NCI-H1417 (cell line): ENCODE measurements at places on chromosomes 6 and 20.

GRCh38 chr6:11141295-11141694, 29.8 kb upstream of the ERVFRD-1 start:
- DNase-seq = no peak

DNA sequence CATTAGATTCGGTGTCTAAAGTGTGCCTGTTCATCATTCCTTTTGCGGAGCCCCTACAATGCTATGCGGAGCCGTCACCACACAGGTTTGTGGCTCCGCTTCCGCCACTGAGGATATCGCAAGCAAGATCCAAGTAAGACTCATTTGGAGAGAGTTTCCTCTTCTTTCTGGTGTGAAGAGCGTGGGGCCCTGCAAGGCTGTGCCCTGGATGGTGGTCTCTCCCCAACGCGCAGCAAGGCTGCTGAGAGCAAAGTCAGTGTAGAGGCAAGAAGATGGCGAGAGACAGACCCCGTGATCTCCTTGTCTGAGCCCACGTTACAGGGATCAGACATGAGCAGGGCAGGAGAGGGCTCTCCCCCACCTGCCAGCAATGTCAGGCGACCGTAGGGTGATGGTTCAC, 96.3 kb upstream of the AFDN start:
- DNase-seq = no peak

DNA sequence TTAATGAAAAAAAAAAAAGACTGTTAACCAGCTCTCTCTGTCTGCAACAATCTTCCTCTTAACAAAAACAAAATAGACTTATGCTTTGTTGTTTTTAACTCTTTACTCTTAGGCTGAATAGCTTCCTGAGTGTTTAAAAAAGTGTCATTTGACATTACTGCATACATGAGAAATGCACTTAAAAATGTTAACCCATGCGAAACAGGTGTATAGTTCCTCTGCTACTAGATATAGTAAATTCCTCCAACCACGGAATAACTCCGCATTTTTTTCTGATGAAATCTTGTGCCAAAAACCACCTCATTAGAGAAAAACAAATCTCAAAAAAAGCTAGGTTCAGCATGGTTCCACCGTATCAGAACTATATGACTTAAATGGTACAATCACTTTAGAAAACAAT, 426.0 kb downstream of the ADGRB3 start:
- DNase-seq = no peak

- no peak for DNase-seq
Observed at GRCh38 chr6:116545651-116546050, at the start of gene TRAPPC3L. TRAPPC3L (minus strand) TSS chr6:116545684; CDS start chr6:116545514, 170 bp downstream.

- DNase-seq = no peak
Observed at GRCh38 chr6:31907158-31907813, 5.4 kb upstream of the ZBTB12 start.

DNA sequence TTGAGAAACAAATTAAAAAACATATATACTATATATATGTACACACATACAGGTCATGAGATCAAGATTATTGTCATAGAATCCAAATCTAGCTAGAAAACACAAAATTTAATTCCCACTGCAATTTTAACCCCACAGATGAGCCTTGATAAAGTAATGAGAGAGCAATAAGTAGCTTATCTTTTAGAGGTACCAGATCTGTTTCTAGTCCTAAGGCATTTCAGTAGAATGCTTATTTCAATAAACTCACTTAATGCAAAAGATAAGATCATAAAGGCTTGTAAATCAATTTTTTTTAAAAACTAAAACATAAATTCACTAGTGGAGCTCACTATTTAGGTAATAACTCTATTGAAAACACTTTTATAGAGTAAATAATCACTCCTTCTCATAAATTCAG, 47.2 kb downstream of the PRKN start:
- DNase-seq = no peak

DNA sequence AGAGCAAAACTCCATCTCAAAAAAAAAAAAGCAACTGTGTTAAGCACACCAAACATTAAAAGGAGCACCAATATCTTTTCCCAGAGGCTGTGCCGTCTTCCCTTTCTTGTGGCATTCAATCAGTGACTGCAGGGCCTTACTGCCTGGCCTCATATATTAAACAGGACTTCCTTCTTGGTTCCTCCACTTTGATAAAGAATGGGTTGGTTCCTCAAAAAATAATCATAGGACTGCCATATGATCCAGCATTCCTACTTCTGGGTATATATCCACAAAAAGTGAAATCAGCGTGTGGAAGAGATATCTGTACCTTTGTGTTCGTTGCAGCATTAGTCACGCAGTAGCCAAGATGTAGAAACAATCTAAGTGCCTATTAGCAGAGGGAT, 40.3 kb upstream of the GFOD1 start:
- no peak for DNase-seq

- no peak for DNase-seq
Observed at GRCh38 chr6:23173234-23173633, 603.9 kb downstream of the HDGFL1 start.

DNA sequence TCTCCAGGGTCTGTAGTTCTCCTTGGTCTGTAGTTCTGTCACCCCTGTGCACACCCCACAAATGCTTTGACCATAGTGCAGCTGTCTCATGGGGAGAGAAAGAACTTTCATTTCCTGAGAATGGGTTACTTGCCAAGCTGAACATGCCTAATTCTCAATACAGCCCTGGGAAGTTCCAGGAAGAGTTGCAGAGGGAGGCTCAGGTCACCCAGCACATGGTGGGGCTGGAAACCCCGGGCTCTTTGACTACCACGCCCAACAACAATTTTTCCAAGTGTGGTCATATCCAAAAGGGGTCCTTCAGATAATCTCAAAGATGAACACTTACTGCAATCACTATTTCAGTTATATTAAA, 2.2 kb upstream of the PTPRA start:
- DNase-seq = no peak
